Stimulated activated CD4-positive, alpha-beta T cell treated with anti-CD3 and anti-CD28 coated beads, Interleukin-1b, Interleukin-23, amount 100 ng/mL, for 1 hour (primary cell): ENCODE measurements at places on chromosomes 1 and 21.

DNA sequence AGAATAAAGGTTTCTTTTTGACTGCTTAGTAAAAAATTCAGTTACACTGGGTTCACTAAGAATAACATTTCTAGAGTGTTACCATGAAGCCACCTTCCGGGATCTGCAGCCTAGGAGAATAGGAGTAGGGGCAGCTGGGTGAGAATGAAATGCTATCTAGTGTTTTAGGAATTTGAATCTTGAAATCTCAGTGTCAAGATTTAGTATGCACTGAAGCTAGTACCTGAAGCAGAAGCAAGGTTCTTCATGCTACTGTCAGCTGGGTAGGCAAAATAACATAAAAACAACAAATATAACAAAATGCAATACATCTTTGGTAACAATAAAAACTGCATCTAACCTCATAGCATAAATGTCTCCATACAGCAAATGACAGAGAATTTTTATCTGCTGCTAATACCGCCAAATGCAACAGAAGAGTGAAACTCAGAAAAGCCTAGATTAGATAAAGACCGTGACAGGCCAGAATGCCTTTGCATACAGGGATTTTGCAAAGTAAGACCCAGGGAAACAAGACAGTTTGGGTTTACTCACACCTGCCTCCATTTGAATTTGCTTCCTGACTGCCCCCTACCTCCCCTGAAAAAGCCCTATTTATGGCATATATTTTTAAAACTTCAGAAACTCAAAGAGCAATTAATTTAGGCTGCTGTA is 58.2 kb downstream of the GADD45A start:
- DNase-seq, result no peak

DNA sequence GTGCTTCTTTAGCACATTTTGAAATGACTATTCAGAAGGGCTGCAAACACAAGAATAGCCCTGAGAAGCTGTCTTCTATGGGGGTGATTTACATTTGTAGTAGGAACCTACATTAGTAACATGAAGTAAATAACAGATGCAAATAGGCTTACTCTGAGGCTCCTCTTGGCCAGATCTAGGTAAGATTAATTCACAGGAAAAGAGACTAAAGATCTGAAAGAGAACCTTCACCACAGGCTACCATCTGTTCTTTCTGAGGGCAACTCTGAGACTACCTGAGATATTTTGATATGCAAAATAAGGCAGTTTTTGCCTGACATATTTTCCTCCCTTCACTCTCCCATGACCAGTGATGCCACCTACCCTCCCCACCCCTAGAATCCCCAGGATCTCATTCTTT is 1267.8 kb downstream of the PLA2G4A start:
- no peak for DNase-seq

DNA sequence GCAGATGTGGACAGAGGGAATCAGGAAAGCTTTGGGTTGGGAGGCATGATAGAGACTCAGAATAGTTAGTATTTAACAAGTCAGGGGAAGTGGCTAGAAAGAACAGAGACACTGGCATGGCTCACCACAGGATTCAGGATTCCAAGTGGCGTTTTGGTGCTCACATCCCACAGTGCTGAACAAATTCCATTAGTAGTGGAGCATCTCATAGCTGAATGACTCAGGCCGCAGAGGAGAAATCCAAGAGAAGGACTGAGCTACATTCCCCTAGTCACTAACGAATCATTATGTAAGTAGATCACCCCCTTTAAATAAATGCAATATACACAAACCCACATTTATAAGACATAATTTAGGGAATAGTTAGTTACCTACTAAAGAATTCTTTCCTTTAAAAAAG is 5.0 kb upstream of the KCNJ9 start:
- DNase-seq, result no peak

DNA sequence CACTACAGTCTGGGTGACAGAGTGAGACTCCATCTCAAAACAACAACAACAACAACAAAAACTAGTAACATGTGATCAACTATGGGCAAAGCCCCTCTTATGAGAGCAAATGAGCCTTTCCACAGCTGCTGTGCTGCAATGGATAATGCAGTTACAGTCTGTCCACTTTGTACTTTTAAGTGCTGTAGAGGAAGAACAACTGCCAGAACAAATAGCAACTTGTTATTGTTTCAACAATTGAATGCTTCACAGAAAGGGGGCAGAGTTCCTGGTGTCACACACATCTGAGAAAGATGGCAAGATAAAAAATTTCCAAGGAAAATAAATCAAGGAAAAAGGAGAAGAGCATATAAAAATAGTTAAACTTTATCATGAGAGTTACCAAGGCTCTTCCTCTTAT is 243.6 kb upstream of the DMRTA2 start:
- no peak for DNase-seq

GRCh38 chr1:48356901-48357300 is 115.1 kb downstream of the SPATA6 start:
- DNase-seq, result no peak
